ENCODE measurements at places on chromosomes 12 and 14. TPM values are rescaled to one million over a fixed set of nuclear protein-coding genes. Genes with fewer than 3 reads are reported as not detected.
A peak's percentile ranks its signal among the peaks of the same experiment; 100 is the strongest.

The SAMD4A gene
- total RNA-seq, result 1.2 TPM

The LRRK2 gene
- total RNA-seq, result 1.9 TPM

GRCh38 chr14:54797556-54797955 is 105.1 kb downstream of the GCH1 start:
- H3K36me3 ChIP-seq, result no peaks in the 10 kb centered on the region
- no peak overlapping the region for H3K4me3 ChIP-seq
- DNase-seq, result no peak
- peaks cover 9% of the 10 kb centered on the region for H3K27me3 ChIP-seq

The ITGA7 gene
- total RNA-seq, result 4.6 TPM

The VWF gene
- 0.66 TPM for total RNA-seq

The PPP1R1A gene
- not detected for total RNA-seq

DNA sequence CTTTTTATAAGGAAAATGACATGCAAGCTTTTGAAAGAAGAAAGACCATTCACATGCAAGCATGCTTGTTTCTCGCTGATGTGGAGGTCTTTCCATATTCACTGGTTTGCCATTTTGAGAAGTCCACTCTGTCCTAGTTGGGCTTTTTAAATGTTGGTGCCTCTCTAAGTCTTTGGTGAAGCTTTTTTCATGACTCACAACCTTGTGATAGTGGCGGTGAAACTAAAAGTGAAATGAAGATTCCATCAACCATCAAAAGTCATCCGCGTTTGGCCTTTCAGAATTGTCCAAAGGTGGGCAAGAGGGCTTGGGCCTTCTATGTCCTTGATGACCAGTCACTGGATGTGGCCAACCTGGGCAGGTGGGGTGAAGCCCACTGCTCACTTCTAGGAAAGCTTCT is 4.3 kb downstream of the LRRC74A start:
- no peak overlapping the region for H3K27ac ChIP-seq
- no peaks in the 10 kb centered on the region for H3K27me3 ChIP-seq
- no peak overlapping the region for H3K4me3 ChIP-seq
- DNase-seq, result no peak
- H3K4me1 ChIP-seq, result no peaks in the 10 kb centered on the region

DNA sequence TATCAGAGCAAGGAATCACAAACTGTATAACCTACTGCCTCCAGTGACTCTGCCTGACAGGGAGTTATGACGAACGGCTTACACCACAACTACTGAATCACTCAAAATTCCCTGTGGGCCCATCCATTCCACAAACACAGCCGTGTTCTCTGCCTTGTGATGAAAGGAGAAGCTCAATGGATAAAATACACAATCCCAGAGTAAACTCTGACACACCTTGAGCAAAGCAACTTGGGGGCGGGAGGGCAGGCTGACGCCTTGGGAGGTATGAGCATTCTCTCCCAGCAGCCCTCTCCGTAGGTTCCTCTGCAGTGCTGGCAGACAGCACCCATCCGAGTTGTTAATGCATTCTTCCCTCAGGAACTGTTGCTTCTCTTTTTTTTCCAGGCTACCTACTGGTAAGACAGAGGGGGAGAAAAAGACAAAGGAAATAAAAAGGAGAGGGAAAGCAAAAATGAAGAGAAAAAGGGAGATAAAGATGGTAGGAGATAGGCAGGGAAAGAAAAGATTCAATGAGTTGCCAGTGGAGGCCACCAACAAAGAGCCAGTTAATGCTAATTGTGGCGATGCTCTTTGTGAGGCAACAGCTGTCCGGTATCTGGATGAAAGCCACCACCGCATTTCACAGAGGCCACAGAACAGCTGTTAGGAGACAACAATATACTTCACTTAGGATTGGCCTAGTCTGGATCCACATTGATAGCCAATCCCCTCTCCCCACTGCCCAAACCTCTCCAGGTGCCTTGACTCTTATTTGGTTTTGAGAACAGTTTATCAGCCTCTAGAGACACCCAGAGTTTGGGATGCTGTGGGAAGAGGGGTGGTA is 4.7 kb upstream of the DIO2 start:
- no peaks in the 10 kb centered on the region for H3K4me1 ChIP-seq
- DNase-seq, result no peak
- H3K4me3 ChIP-seq, result no peak overlapping the region
- H3K36me3 ChIP-seq, result no peaks in the 10 kb centered on the region
- H3K27me3 ChIP-seq, result peaks cover 2% of the 10 kb centered on the region

The CCDC177 gene
- not detected for total RNA-seq

- no peak overlapping the region for H3K4me3 ChIP-seq
- H3K27ac ChIP-seq, result no peak overlapping the region
- H3K27me3 ChIP-seq, result peaks cover 65% of the 10 kb centered on the region
- no peaks in the 10 kb centered on the region for H3K4me1 ChIP-seq
- H3K36me3 ChIP-seq, result no peaks in the 10 kb centered on the region
- peak; percentile 66 for DNase-seq
These were observed 3.6 kb upstream of the P2RX2 start for GRCh38 chr12:132614861-132615578.

GRCh38 chr14:72970824-72971434 is 44.7 kb downstream of the DCAF4 start:
- H3K27ac ChIP-seq, result no peak overlapping the region
- no peaks in the 10 kb centered on the region for H3K27me3 ChIP-seq
- peaks cover 52% of the 10 kb centered on the region for H3K36me3 ChIP-seq

DNA sequence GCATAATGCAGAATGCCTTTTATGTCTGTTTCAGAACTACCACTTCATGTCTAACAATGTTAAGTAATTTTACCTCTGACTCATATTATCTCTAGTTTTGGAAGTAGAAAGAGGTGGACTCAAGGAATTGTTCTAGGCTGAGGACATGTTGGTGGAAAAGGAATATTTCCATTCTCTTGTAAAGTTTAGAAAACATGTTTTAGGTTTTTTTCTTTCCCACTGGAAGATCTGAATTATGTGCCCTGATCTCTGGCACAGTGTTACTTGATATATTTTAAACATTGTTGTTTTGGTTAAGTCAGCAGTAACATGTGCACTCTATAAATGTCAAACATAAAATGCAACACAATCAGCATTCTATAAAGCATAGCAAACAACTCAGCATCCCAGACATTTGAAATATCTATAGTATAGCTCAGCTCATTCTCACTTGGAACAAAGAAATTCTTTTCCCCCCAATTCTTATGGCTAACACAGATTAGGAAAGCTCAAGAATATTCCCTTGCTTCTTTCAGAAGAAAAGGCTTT is 202.3 kb downstream of the STXBP6 start:
- DNase-seq, result no peak
- H3K27me3 ChIP-seq, result no peaks in the 10 kb centered on the region
- H3K36me3 ChIP-seq, result no peaks in the 10 kb centered on the region
- no peak overlapping the region for H3K4me3 ChIP-seq

GRCh38 chr12:24206621-24207020 is 257.2 kb upstream of the SOX5 start:
- no peaks in the 10 kb centered on the region for H3K27me3 ChIP-seq
- no peak for DNase-seq
- no peaks in the 10 kb centered on the region for H3K36me3 ChIP-seq
- no peak overlapping the region for H3K4me3 ChIP-seq
- no peak overlapping the region for H3K27ac ChIP-seq
- H3K4me1 ChIP-seq, result no peaks in the 10 kb centered on the region

- no peak overlapping the region for H3K27ac ChIP-seq
- H3K27me3 ChIP-seq, result no peaks in the 10 kb centered on the region
- no peaks in the 10 kb centered on the region for H3K36me3 ChIP-seq
- DNase-seq, result no peak
- H3K4me1 ChIP-seq, result no peaks in the 10 kb centered on the region
These were observed 16.3 kb downstream of the GXYLT1 start for GRCh38 chr12:42128327-42128726.

- no peak for DNase-seq
- H3K36me3 ChIP-seq, result no peaks in the 10 kb centered on the region
- H3K4me1 ChIP-seq, result peaks cover 3% of the 10 kb centered on the region
- no peak overlapping the region for H3K4me3 ChIP-seq
- H3K27me3 ChIP-seq, result no peaks in the 10 kb centered on the region
These were observed 157.9 kb upstream of the FKBP4 start for GRCh38 chr12:2636741-2637340.

GRCh38 chr14:102601378-102601925 is 9.0 kb downstream of the RCOR1 start:
- no peak overlapping the region for H3K27ac ChIP-seq
- DNase-seq, result no peak
- H3K36me3 ChIP-seq, result no peaks in the 10 kb centered on the region
- H3K27me3 ChIP-seq, result no peaks in the 10 kb centered on the region
- H3K4me1 ChIP-seq, result peaks cover 8% of the 10 kb centered on the region
- H3K4me3 ChIP-seq, result no peak overlapping the region

GRCh38 chr14:73755434-73756014 is 41.3 kb upstream of the PNMA1 start:
- DNase-seq, result no peak
- no peaks in the 10 kb centered on the region for H3K36me3 ChIP-seq
- H3K4me1 ChIP-seq, result peaks cover 86% of the 10 kb centered on the region
- H3K27ac ChIP-seq, result peak overlapping the region; percentile 90

- DNase-seq, result no peak
- H3K27ac ChIP-seq, result no peak overlapping the region
- no peak overlapping the region for H3K4me3 ChIP-seq
These were observed 170.1 kb upstream of the FKBP4 start for GRCh38 chr12:2624543-2625288.

GRCh38 chr12:109720152-109720856 is 6.7 kb downstream of the FAM222A start:
- H3K27me3 ChIP-seq, result peaks cover 4% of the 10 kb centered on the region
- no peaks in the 10 kb centered on the region for H3K4me1 ChIP-seq
- no peak overlapping the region for H3K27ac ChIP-seq
- no peak for DNase-seq

The MAP1LC3B2 gene
- 4.6 TPM for total RNA-seq

The HVCN1 gene
- 16.5 TPM for total RNA-seq

DNA sequence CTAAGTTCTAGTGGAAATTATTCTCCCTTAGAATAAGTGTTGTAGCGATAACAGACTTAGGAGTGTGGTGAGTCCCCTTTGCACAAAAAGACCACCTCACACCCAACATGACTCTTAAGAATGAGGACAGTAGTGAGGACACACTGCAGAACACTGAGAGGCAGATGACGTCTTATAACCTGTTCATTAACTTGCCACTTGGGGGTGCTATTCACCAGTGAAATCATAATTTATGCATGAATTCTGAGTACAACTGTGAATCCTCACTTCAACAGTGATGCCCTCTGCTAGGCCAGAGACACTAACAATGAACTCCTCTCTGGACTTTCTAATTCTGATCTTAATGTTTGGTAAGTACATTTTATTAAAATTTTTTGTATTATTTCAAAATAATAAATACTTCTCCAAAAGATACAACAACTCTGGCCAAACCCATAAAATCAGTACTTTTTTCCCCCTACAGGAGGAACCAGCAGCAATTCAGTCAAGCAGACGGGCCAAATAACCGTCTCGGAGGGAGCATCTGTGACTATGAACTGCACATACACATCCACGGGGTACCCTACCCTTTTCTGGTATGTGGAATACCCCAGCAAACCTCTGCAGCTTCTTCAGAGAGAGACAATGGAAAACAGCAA is 274.7 kb downstream of the DAD1 start:
- H3K4me1 ChIP-seq, result no peaks in the 10 kb centered on the region
- H3K27me3 ChIP-seq, result no peaks in the 10 kb centered on the region
- H3K27ac ChIP-seq, result no peak overlapping the region
- no peak for DNase-seq

DNA sequence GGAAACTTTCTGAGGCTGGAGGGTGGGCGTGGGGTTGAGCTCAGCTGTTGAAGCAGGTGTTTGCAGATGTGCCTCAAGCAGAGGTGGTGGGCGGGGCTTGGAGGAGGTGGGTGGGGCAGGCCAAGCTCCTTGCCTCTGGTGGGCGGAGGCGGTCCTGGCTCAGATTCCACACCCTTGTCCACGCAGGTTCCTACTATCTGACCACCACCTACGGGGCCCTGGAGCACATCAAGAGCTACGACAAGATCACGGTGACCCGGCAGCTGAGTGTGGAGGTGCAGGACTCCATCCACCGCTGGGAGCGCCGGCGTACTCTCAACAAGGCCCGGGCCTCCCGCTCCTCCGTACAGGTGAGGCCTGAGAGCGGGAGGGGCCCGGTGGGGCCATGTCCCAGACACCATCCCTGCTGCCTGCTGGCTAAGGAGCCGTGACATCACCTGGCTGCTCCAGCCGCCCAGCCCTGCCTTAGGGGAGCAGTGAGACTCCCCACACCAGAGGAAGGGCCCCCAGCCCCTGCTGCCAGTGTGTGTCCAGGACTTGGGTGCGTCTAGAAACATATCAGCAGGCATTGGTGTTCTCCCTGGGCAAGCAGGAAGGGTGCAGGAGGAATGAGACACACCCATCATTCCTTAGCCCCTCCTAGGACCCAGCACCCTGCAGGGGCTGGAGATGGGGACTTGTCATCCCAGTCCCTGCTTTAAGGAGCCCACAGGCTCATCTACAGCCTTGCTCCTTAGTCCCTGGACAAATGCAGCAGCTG is 63.4 kb downstream of the LGMN start:
- no peak overlapping the region for H3K27ac ChIP-seq
- H3K4me1 ChIP-seq, result peaks cover 13% of the 10 kb centered on the region
- H3K4me3 ChIP-seq, result no peak overlapping the region
- peaks cover 74% of the 10 kb centered on the region for H3K36me3 ChIP-seq
- H3K27me3 ChIP-seq, result no peaks in the 10 kb centered on the region

DNA sequence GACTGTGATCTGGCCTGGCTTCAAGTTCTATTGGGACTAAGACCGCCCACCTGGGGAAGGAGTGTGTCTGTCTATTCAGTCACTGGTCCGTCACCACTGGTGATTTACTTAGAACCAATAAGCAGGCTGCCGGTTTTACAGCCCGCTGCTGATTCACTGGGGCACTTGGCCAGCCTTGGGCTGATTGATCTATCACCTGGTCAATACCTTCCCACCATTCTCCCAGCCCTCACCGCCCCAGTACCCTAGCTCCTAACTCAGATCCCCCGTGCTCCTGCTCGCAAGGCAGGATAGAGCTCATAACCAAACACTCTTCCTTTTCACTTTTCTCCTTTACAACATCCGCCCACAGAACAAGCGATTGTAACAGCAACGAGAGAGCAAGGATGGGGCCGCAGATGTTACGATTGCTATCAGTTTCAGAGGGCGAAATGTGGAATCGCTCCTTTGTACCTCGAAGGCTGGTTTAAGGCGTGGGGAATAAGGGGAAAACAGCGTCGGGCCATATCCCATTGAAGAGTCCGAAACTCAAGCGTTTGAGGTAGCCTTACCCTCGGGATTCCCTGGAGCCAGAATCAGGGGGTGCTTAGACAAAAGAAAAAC is 672 bp downstream of the RDH11 start:
- peak overlapping the region; percentile 89 for H3K4me3 ChIP-seq
- peaks cover 16% of the 10 kb centered on the region for H3K4me1 ChIP-seq
- DNase-seq, result peak; percentile 55
- peak overlapping the region; percentile 66 for H3K27ac ChIP-seq
- H3K36me3 ChIP-seq, result peaks cover 25% of the 10 kb centered on the region
- no peaks in the 10 kb centered on the region for H3K27me3 ChIP-seq

DNA sequence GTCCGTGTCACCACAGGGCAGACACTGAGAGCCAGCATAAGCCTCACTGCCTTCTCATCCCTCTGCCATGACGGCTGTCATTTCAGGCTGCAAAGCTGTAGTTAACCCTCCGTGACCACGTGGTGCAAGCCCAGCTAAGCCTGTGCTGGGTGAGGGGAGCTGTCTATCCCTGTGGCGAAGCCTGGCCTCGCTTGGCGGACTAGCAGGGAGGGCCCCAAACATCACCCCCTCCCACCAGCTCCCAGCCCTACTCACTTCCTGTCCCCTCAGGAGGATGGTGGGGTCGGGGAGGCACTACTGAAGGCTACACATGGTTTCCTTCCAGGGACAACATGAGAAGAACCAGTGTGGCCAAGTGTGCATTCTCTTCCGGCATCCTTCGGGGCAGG is 88.2 kb downstream of the CHGA start:
- H3K4me1 ChIP-seq, result no peaks in the 10 kb centered on the region
- no peak overlapping the region for H3K27ac ChIP-seq
- peaks cover 6% of the 10 kb centered on the region for H3K36me3 ChIP-seq
- no peak overlapping the region for H3K4me3 ChIP-seq
- no peaks in the 10 kb centered on the region for H3K27me3 ChIP-seq
- DNase-seq, result no peak

The CNTN1 gene
- not detected for total RNA-seq

The C12orf50 gene
- 0.10 TPM for total RNA-seq
